CD8-positive, alpha-beta memory T cell (primary cell): ENCODE measurements at places on chromosomes 13 and 19.

GRCh38 chr19:55549500-55550320 lies 4.4 kb upstream of the SBK3 start:
- DNase-seq, result no peak

DNA sequence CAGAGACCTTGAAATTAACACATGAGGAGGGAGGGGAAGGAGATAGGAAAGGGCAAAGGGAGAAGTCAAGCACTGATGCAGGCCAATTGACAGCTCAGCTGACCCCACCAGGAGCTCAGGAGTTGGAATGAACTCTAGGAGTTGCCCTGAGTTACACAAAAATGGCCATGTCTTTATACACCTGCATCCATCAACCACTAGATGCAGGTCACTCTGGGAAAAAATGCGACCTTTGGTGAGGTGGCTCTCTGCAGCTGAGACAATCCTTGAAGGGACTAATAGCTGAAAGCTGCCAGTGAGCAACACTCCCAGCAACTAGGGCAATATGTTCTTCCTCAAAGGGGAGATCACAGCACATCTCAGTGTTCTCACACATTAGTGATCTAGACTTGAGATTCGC lies 222.8 kb downstream of the RBM26 start:
- DNase-seq, result no peak

DNA sequence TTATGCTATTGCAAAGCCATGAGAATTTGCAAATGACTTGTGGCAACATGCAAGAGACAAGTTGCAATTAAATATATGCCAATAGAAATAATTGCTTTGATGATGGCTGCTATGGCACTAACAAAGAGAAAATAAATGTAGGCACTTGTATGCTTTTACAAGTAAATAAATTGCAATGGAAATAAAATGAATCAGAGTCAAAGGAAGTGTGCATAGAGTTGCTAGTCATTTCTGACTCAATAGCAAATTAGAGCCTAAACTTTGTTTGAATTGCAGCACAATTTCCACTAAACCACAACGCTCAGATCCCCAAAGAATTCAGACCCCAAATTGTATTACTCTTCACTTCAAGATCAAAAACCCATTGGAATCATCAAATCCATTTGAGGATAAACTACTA lies 792.1 kb upstream of the ARGLU1 start:
- no peak for DNase-seq

GRCh38 chr13:44872751-44873150 lies 116.5 kb downstream of the NUFIP1 start:
- no peak for DNase-seq

GRCh38 chr19:29106346-29106885 lies 106.5 kb downstream of the UQCRFS1 start:
- no peak for DNase-seq

DNA sequence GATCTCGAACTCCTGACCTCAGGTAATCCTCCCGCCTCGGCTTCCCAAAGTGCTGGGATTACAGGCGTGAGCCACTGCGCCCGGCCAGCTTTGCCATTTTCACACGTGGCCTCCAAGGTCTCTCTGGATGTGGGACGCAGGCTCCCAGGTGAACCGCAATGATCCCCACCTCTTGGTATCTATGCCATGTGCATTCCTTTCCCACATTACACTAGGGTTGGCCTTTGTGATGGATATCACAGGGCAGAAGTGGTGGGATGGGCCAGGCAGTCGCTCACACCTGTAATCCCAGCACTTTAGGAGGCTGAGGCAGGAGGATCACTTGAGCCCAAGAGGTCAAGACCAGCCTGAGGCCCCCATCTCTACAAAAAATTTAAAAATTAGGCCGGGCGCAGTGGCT lies 22.4 kb downstream of the FGF21 start:
- DNase-seq, result no peak

- DNase-seq, result no peak
These were observed 54.0 kb upstream of the CNMD start for GRCh38 chr13:52793515-52794061.

- DNase-seq, result peak; percentile 53
These were observed 1.2 kb upstream of the ZFP36 start for GRCh38 chr19:39405261-39405957.

GRCh38 chr19:1098177-1099051 lies 3.2 kb upstream of the POLR2E start:
- no peak for DNase-seq

- no peak for DNase-seq
These were observed 482.0 kb downstream of the ZNF536 start for GRCh38 chr19:30854207-30854606.

- DNase-seq, result no peak
These were observed 18.7 kb upstream of the AURKC start for GRCh38 chr19:57212109-57212508.

DNA sequence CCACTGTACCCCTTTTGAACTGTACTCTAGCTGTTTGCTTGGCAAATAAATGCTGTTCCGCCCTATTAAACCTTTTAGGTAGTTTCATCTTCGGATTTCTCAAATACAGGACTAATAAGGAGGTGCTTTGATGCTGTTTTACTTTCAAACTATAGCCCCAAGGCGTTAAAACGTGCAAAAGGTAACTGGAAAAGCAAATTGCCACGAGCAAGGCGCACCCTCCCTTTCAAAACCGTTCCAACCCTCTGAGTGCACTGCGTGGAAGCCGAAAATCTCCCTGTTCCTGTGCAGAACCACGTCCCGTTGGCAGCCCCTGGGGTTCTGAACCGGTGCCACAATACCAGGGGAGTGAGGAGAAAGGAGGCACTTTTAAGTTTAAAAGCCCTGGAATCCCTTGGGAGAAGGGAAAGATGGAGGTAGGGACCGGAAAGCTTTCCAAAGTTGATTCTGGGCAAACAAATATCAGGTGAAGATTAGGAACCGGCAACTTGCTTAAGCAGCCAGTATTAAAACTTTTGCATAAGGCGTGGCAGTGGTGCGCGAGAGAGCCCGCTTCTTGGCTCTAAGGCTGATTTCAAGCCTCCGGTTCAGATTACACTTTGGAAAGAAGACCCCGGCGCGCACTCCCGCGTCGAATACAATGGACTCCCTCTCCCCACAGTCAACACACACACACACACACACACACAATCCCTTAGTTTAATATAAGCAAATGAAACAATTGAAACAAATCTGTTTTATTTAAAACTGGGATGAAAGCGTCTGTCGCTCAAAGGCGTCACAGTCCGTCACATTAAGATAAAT lies 9.5 kb downstream of the POU4F1 start:
- no peak for DNase-seq

- no peak for DNase-seq
These were observed 29.8 kb downstream of the DZIP1 start for GRCh38 chr13:95614641-95615245.

DNA sequence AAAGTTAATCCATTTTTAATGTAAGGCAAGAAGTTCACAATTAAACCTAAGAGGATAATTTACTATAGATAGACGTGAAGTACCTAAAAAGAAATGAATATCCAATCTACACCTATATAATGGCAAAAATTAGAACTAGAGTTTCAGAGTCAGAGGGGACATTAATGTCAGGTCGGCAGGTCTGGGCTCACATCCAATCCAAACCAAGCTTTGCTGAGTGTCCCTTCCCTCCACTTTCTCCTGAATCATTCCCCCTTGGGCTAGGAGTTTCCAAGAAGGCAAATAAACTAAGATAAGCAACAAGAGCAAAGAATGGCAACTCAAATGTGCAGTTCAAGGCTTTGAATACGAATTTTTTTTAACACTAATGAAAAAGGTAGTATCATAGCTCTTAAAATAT lies 2.9 kb downstream of the FLT3 start:
- DNase-seq, result no peak

- DNase-seq, result no peak
These were observed 2.2 kb downstream of the PDE4C start for GRCh38 chr19:18223860-18224524.

DNA sequence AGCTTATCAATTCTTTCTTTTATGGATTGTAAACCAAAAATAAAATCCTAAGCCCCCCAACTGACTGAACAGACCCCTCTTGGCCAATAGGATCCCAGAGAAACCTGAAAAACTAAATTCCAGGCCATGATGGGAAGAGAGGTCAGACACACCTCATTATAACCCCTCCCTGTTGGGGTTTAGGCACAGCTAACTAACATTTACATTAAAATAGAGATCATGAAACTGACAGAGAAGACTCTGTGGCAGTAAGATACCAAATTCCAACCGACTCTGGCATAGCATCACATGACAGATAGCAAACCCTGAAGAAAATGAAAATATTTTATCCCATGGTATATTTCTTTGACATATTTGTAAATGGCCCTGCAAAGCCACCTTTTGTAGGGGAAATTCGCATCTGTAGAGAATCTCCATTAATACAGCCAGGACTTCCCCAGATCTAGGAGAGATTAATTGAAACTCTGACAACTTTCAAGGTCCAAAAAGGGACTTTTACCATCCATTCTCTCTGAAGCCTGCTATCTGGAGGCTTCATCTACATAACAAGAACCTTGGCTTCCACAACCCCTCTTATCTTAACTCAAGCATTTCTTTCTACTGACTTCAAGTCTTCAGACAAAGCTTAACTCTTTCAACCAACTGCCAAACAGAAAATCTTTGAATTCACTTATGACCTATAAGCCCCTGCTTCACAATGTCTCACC lies 27.1 kb upstream of the GAS6 start:
- DNase-seq, result no peak

DNA sequence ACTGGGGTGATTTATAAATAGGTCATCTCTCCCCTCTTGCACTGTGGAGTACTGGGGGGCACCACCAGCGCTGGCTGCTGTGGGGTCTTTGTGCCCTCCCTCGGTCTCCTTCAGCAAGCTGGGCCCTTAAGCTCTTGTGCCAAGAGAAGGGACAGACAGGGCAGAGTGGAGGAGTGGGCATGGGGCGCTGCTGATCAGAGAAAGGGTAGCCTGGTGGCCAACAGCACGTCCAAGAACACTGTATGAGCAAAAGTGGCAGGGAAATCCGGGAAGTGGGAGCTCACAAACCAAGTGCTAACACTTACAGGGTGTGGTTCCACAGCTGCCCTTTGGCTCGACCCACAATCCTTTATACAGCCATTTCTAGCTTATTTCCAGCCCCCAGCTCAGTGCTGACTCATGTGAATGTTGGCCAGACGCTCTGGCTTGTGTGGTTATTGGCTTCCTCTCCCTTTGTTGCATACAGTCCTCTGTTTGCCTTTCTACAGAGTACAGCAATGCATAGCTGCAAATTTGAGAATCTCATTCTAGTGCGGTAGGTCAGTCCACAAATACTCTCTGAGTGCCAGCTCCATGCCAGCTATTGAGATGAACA lies 298.8 kb downstream of the SHISA2 start:
- DNase-seq, result no peak

- peak; percentile 13 for DNase-seq
These were observed 116.0 kb downstream of the SIPA1L3 start for GRCh38 chr19:38022791-38023670.

DNA sequence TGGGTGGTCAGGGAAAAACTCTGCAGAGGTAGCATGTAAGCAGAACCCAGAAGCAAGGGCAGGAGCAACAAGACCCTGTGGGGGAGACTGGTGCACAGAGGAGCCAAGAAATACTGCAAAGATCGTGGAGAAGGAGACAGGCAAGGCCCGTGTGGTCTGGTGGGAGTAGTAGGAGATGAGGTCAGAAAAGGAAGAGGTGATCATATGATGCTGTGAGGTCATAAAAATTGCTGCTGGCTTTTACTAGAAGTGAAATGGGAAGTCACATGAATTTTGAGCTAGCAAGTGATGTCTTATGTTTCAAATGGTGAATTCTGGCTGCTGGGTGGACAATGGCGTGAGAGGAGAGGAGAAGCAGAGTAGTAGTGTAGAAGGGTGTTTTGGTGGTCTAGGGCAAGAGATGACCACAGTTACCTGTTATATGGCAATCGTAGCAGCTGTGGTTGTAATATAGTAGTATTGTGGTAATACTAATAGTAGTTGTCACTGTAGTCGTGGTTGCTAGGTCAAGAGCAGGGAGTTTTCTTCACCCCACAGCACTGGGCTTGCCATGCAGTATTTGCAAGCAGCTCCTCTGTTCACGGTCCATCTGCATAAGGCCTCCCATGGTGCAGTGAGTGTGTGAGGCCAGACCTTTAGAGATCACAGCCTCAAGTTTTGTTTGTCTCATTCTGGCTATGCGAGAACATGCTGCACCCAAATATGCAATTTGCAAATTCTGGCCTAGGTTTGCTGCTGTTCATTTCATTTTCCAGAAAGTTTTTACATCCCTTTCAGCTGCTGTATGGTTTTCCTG lies 205.0 kb downstream of the TSHZ3 start:
- DNase-seq, result no peak

- no peak for DNase-seq
These were observed 30.1 kb downstream of the GSX1 start for GRCh38 chr13:27822258-27822872.

- DNase-seq, result no peak
These were observed 107.2 kb upstream of the CACNA1A start for GRCh38 chr19:13613447-13613846.

DNA sequence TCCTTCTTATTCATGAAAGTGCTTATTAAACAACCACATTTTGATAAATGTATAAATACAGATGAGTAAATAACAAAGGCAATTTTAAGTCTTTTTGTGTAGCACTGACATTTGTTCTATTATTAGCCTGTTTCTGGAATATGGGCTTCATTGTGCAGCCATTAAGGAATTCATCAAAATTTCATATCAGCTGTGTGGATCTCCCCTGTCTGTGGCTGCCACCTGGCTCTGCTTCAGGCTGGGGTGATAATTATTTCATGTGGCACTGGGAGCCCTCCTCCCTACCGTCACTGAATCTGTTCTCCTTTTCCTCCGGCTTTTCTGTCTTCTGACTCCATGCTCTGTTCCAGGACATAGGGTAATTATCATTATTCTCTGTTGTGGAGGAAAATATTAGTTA lies 57.1 kb downstream of the LMO7 start:
- no peak for DNase-seq

GRCh38 chr13:78680115-78680561 lies 21.2 kb upstream of the OBI1 start:
- no peak for DNase-seq

DNA sequence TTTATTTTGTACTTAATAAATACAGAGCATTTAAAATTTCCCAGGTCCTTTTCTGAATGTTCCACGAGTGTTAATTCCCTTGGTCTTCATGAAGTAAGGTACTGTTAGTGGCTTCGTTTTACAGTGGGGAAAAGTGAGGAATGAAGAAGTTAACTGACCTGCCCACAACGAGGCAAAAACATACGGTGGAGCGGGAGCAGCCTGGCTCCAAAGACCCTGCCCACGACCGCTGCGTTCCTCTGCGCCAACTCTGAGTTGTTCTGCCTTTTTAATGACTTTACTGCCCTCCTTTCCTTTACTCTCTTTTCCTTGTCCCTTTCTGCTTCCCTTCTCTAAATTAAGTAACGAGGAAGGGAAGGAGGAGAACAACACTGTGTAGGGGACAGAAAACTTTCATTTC lies 392.9 kb downstream of the PCDH9 start:
- DNase-seq, result no peak

- no peak for DNase-seq
These were observed 51.9 kb downstream of the ESD start for GRCh38 chr13:46745062-46745461.

GRCh38 chr19:16801600-16802013 lies 27.6 kb upstream of the SIN3B start:
- no peak for DNase-seq

GRCh38 chr19:18763674-18764590 lies 27.2 kb downstream of the COMP start:
- no peak for DNase-seq
